ENCODE measurements at places on chromosomes 7 and 10. TPM values are rescaled to one million over a fixed set of nuclear protein-coding genes. Genes with fewer than 3 reads are reported as not detected.

The BICC1 gene
- total RNA-seq, result 10.0 TPM

The OPN4 gene
- total RNA-seq, result not detected

The IKZF5 gene
- total RNA-seq, result 21.4 TPM

DNA sequence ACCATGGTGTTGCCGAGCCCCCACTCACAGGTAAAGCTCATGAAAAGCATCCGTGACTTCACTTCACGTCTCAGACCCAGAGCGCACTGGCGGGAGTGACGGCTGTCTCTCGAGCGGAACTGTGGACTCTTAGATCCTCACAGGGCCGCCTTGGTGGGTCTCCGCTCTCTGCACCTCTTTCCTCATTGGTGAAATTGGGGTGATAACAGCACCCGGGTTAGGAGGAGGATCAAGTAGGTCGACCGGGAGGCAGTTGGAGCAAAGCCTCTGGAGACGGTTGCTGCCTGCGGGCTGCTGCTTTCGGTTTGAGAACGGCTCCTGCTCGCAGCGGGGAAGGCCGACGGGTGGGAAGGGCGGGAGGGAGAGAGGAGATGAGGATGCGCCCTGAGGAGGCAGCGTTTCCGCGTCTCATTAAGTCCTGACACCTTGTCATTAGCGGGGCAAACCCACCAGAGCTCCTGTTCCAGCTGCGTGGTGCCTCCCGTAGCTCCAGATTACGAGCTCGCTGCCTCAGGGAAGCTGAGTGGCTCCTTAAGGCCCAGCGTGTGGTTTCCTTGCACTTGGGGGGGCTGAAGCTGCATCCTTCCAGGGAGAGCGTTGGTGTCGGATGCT is 51.9 kb upstream of the CFAP46 start:
- no peak for DNase-seq

DNA sequence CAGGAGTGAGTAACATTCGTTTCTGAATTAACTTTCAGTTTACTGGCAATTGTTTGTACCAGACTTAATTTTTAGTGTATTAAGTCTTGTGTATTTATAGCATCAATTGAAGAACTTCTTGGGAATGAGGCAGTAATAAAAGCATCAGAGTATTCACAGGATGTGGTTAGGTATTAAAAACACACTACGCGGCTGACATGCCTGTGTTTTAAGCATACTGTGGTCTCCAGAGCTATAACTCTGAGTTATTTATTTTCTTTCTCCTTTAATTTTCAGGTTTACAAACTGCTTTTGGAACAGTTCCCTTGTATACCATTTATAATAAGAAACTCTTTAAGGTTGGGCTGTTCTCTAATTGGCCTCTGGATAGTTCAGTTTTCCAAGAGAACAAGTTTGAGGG is 626.1 kb upstream of the NRG3 start:
- no peak for DNase-seq

GRCh38 chr10:26199841-26200240 is 16.7 kb upstream of the GAD2 start:
- no peak for DNase-seq

DNA sequence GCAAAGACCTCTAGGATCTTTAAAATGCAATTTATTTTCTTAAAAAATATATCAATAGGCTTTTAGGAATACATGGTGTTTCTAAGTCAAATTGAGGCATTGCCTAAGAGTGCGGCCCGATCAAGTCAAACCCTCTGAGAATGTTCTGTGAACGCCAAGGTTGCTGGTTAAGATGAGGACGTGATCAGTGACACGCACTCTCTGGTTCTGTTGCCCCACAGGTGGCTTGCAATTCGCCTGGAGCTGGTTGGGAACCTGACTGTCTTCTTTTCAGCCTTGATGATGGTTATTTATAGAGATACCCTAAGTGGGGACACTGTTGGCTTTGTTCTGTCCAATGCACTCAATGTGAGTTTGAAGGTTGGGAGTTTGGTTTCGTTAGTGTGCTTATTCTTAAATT is 59.3 kb downstream of the ABCC2 start:
- DNase-seq, result no peak

- DNase-seq, result no peak
Measured at GRCh38 chr7:131578602-131579001, 22.2 kb upstream of the PODXL start.

DNA sequence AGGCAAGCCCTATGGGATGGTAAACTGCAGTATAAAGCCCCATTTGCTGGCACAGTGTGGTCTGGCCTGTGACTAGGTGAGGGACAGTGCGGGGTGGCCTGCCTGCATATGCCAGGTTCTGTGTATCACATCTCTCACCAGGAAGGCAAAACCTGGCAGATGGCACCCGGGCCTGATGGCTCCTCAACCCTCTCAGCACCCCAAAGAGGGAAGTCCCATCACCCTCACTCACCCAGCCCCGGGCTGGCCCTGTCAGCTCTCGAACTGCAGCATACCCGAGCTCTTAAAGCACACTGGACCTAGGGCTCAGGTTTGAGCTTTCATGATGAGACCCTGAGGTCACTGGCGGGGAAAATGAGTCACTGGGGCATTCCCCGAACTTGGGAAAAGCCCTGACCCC is 130.5 kb downstream of the LHPP start:
- DNase-seq, result no peak

DNA sequence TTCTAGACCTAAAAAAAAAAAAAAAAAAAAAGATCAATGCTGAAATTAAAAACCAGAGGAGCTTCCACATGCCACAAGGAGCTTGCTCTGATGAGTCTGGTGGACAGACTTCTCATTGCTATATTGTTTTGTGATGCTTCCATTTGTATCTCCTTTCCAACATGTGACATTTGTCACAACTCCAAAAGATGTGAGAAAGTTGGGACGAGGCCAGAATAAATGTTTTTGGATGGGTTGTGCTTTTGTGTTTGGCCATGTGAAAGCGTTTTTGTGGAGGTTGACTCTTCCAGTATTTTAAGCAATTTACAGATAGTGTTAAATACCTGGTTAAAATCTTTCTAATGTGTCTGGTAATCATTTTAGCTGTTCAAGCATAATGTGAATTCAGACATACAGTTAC is 280.1 kb downstream of the SKAP2 start:
- no peak for DNase-seq

DNA sequence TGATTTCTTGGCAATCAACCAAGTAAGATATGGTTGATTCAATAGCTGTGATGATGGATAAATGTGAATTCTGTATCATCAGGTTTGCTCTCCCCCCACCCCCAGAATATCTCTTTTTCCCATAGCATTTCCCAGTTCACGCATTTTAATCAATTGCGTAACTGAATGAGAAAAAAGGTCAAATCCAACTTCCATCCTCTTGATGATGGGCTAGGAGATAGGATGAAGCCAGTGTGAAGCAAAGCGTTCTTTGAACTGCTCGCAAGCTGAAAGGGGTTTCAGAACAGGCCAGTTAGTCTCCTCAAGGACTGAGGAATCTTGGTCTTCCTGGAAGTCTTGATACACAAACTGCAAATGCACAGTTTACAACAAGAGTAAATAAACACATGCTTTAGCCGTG is 94.5 kb upstream of the ARMC3 start:
- DNase-seq, result no peak

Data from testis (tissue), 5 donors.